Stimulated activated CD4-positive, alpha-beta T cell treated with anti-CD3 and anti-CD28 coated beads, Interleukin-12 subunit alpha, Interleukin-12 subunit beta, amount 100 ng/mL, for 48 hours (primary cell): ENCODE measurements at places on chromosomes 3 and 15.

DNA sequence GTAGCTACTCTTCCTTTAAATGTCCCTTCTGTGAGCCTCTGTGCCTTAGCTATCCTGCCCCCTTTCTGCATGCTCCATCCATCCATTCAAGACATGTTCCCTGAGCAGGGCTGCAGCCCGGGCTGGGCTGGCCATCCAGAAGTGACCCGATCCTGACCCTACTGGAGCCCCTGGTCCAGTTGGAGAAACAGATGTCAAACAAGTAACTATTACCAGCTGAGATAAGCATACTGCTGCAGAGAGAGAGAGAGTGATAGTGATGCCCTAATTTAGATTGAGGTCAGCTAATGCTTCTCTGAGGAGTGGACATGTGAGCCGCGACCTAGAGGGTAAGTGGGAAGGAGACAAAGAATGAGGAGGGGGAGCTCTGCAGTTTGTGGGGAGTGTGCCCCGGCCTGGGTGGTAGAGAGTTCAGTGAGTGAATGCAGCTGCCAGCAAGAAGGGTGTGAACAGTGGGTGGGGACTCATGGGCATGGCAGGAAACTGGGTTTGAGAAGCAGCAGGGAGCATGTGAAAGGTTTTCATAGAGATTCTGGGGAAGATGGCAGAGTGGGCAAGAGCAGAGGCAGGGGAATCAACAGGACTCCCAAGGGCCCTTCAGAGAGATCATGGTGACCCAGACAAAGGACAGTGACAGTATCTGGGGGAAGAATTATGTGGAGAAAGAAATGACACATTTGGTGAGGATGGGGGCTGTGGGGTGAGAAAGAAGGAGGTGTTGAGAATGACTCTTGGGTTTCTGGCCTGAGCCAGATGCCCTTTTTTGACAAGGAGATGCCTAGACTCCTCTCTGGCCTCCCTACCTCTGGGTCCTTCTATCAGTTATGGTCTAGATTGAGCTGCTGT lies 44.9 kb downstream of the CHCHD6 start:
- no peak for DNase-seq

DNA sequence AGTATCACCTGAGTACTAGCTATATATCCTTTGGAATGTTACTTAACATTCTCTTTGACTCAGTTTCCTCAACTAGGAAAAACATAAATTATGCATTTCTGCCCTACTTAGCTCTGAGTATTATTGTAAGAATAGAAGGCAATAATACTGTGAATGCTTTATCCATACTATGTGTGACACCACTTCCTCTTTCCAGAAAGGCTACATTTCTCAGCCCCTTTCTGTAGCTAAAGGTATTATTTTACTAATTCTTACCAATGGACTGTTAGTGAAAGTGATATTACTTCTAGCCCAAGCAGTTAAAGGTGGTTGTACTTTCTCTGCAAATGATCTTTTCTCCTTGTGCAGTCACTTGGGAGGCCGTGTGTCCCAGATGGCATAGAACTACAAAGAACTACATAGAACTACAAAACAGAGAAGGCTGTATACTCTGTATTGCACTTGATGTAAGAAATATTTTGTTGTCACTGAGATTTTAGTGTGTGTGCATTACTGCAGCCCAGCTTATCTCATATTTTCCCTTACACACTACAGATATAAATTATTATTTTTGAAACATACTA lies 35.1 kb downstream of the MYH15 start:
- no peak for DNase-seq

DNA sequence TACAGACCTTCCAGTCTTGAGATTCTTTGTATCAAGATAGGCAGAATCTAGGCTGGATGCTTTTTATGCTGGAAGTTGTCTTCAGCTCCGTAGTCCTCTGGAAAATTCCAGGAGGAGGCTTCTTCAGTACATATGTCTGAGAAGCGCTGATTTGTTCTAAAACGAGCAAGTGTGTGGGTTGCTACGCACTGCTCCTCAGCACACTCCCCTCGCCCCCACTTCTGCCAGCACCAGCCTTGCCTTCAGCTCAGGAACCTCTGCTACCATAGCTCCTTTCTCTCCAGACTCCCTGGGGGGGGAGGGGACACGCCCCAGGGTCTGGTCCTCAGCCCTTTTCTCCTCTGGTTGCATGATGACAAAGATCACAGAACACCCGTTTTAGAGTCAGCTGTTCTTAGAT lies 75.5 kb upstream of the TRA2B start:
- no peak for DNase-seq

DNA sequence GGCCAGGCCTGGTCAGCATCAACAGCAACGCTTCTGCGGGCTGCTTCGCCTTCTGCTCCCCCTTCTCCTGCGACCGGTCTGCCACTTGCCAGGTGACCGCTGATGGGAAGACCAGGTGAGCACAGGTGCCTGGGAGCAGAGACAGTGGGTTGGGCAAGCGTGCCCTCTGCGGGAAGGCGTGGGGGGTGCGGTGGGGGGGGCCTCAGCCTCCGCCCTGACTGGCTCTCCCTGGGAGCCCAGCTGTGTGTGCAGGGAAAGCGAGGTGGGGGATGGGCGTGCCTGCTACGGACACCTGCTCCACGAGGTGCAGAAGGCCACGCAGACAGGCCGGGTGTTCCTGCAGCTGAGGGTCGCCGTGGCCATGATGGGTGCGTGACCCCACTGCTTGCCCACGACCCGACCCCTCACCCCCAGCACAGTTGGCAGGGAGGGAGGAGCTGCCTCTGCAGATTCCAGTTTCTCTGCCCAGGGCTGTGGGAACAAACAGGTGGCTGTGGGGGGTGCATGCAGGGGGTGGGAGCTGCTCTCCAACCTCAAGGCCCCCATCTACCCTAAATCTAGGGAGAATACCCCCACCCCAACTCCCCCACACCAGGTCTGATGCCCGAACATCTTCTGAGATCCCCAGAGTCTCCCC lies 8.8 kb downstream of the STAB1 start:
- no peak for DNase-seq

- no peak for DNase-seq
Measured at GRCh38 chr3:48595526-48596121, 495 bp upstream of the COL7A1 start.

- DNase-seq = no peak
Measured at GRCh38 chr3:4067893-4068292, 235.3 kb upstream of the SETMAR start.

DNA sequence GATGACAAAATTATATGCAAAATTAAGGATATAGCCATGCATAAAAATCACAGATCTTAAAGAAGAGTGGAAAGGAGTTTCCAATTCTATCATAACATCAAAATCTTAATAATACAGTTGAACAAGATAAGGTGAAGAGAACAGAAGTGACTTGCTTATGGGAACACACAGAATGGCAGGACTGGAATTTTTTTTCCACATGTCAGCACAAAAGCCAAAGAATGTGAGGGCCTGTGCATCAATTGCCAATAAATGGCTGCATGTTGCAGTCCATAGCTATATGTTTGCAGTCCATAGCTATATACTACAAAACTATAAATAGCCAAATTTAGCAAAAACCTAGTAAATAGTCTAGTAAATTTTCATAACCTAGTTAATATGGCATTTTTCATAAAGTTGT lies 10.4 kb upstream of the MB21D2 start:
- no peak for DNase-seq

GRCh38 chr15:69855258-69856000 lies 242.3 kb downstream of the TLE3 start:
- no peak for DNase-seq

DNA sequence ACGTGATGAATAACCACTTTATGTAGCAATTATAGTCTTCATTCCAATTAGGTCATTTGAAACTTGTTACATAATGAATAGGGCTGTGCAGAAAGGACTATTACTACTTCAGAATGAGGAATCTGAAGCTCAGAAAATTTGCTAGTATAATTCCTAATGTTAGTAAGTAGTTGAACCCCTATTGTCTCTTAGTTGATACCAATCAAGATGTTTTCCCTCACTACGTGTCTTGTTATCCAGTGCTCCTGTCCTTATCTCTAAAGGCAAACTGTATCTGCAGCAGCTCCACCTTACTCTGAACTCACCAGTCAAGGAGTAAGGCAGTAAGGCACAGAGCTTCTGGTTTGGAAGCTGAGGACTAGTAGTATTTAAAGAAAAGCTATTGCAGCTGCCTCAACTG lies 32.0 kb downstream of the RAB11A start:
- no peak for DNase-seq

- DNase-seq = no peak
Measured at GRCh38 chr3:72257203-72257602, 472.3 kb upstream of the PROK2 start.

- no peak for DNase-seq
Measured at GRCh38 chr15:38920966-38921365, 356.4 kb upstream of the RASGRP1 start.

GRCh38 chr3:38561746-38562466 lies 65.8 kb downstream of the EXOG start:
- no peak for DNase-seq

GRCh38 chr15:67920524-67921240 lies 80.8 kb upstream of the RNU6-1 start:
- no peak for DNase-seq

DNA sequence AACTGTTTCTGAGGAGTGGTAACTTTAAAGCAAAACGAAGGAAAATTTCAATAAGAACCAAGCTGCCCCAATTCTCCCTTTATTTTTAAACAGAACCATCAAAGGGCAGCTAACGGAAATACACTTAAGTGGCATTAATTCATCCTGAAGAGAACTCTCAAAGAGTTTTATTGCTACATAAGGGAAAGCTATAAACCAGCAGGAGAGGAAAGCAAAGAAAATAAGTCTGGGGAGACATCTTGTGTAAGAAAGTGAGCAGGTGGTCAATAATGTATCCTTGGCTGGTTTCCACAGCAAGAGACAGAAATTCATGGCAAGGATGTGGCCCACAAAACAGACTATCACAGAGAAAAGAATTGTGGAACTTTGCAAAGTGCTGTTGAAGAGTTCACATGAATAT lies 40.0 kb upstream of the CMSS1 start:
- no peak for DNase-seq

GRCh38 chr3:49626101-49626581 lies 48.0 kb upstream of the APEH start:
- no peak for DNase-seq

GRCh38 chr3:26193558-26193957 lies 403.7 kb downstream of the OXSM start:
- DNase-seq = no peak

DNA sequence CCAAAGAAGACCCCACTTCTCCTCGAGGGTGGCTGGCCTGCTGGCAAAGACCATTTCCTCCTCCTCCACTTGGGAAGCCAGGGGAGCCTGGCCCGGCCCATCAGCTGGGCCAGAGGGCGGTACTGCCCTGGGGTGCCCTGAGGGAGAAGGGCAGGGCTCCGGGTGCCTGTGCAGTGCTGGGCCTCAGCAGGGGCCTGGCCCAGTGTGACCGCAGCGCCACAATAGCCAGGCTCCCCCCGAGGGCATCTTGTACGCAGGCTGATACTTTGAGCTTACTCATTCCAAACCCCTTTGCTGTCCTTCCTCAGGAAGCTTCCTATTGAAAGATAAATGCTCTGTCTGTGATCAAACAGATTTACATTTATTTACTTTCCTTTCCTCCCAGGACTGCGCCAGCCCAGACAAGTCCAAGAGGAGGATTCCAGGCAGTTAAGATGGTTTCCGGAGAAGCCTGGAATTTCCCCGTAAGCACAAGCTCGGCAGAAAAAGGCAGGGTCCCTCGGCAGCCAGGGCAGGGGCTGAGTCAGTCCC lies 240.1 kb downstream of the XXYLT1 start:
- no peak for DNase-seq

DNA sequence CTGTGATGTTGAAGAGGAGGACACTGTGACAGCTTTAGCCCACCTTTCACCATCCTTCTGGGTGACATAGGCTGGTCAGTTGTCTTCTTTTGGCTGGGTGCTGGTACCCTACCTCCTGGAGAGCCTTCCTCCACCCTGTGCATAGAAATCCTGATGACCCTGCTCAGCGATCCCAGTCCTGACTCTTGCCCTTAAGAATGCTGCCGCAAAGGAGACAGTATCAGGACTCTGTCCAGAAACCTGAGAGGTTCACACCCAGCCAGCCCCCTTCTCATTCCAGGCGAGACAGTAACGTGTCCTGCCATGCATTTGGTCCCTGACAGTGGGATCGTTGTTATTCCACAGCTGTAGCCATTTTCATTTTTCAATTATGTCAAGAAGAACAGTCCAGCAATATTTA lies 312.8 kb upstream of the CHRM5 start:
- DNase-seq = no peak

DNA sequence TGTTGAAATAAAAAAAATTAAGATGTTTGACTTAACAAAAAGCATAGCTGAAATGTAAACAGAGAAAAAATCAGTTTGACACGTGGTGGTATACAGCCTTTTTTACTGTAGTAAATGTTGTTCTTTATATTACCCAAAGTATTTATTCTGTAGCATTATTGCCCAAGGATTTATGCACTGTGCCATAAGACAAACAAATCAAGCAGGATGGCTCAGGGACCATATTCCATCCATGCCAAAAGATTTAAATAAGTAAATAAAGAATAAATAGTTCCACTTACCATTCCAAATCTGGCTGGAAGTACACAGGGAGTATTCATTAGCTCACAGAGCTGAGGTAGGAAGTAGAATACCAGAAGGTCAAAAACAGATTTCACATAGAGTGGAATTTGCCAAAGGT lies 666.7 kb upstream of the CADM2 start:
- DNase-seq = no peak

GRCh38 chr3:160128056-160128455 lies 97.2 kb upstream of the C3orf80 start:
- DNase-seq = no peak

GRCh38 chr3:181716966-181717365 lies 5.2 kb downstream of the SOX2 start:
- DNase-seq = no peak

DNA sequence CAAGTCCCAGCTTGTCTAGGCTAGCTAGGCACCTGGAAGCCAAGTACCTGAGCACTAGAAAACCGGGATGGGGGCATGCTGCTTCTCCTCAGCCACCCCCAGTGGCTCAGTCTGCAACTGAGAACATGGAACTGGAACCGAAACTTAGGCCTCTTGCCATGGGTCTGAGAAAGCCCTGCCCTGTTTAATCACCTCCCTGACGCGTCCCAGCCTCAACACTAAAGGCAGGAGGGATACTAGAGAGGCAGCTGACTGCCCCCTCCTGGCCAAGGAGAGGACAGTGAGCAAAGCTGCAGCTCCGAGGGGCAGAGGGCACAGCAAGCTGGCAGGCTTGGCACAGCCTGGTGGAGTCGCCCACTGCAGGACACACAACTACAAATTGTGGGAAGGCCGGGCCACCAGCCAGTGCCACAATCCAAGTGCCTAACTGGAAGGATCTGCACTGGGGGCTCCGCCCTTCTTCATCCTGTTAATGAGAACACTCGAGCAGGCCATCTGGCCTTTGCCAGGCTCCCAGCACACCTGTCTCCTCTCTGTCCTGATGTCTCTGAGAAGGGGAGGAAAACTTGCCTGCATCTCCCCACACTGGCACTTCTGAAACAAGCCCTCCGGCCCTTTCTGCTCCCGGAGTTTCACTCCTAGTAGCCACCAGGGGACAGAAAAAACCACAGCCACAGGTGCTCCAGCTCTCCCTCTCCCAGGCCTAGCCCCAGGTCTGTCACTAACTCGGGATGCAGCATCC lies 53.7 kb downstream of the BDH1 start:
- DNase-seq = peak; percentile 44
